Stimulated activated CD4-positive, alpha-beta T cell treated with anti-CD3 and anti-CD28 coated beads, Interleukin-4, amount 100 ng/mL, for 48 hours (primary cell): ENCODE measurements at places on chromosomes 4 and X.

GRCh38 chr4:8617486-8618040 lies 25.0 kb downstream of the CPZ start:
- no peak for DNase-seq

- no peak for DNase-seq
Observed at GRCh38 chr4:159884989-159885388, 782.1 kb downstream of the RAPGEF2 start.

DNA sequence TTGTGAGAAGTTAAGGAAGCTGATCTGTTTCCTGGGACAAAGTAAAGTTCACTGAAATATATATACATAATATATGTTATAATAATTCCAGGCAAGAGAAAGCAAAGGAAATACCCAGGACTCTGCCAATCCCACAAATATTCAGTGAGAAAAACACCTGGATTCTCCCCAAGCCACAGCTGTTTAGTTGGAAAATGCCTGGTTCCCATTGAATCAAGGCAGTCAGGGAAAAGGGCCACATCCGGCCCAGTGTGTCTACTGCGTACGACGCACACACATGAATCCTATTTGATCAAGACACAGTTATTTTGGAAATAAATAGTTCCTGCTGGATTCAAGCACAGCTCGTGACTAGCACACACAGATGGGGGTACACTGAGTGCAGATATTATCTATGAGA lies 6.3 kb upstream of the DCHS2 start:
- DNase-seq, result no peak

GRCh38 chr4:21901831-21902230 lies 46.7 kb downstream of the KCNIP4 start:
- DNase-seq, result no peak

GRCh38 chr4:186366326-186366725 lies 100.3 kb downstream of the F11 start:
- no peak for DNase-seq

DNA sequence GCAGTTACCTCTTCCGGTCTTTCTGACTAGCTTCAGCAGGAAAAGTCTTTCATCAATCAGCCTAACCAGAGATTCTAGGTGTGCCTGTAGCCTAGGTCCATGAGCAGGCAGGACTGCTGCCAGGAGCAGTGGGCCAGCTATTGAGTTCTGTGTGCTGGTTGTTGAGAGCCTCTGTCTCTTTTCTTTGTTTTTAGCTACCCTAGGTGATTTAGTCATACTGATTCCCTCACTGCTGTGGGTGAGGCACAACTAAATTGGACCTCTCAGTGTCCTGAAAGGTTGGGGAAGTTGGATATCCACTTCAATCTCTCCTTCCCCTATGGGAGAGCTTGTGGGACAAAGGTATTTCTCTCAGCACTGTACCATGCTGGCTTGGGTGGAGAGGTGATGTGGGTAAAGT lies 354.9 kb downstream of the GPAT3 start:
- no peak for DNase-seq

DNA sequence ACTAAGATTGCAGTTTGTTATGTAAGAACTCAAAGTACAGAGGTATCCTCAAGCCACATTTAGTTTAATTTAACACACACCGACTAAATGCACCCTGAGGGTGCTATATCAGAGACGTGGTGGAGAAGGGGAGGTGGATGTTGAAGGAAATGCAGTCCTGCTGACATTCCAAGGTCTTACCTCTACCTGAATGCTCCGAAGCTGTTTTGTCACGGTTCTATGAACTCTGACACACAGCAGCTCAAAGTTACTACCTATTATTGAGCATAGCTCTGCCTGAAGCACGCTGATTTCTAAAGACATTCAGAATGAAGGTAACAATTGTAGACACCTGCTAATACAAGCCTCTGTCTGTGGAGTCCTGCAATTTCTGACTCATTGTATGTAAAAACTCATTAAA lies 6.7 kb downstream of the CC2D2A start:
- no peak for DNase-seq

- DNase-seq, result no peak
Observed at GRCh38 chr4:188620608-188621007, 481.4 kb downstream of the TRIML1 start.
